ENCODE measurements at places on chromosomes 12 and 14.

- DNase-seq, result no peak
Measured at GRCh38 chr14:22713631-22713950, 52.9 kb upstream of the OXA1L start.

DNA sequence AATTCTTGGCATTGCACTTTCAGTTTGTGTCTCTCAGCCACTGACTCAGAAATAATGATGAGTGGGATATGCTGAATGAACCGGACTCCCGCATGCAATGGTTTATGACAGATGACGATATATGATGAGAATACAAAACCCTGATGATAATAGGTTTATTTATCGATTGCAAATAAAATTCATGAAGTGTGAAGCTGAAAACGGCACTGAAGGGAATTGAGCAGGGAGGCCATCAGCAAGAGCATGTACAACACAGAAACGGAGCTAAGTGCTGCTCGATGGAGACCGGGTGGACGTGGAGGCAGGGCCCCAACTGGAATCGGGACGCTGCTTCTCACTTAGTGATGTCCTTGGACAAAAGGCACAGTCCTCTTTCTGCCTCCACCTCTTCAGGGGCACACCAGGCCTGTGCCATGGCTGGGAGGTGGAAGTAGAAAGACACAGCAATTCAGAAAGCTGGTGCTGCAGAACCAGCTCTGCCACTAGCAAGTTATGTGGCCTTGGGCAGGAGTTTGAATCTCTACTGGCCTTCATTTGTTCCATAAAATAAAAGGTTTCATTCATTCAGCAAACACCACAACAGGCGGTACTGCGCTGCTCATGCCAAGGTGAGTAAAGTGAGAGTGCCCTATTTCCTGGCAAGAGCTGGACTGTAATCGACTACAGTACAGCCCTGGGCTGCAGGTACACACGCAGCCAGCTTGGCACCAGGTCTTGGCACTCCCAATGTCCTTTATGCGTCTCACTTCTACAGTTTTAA lies 117.0 kb downstream of the EGLN3 start:
- DNase-seq, result no peak

DNA sequence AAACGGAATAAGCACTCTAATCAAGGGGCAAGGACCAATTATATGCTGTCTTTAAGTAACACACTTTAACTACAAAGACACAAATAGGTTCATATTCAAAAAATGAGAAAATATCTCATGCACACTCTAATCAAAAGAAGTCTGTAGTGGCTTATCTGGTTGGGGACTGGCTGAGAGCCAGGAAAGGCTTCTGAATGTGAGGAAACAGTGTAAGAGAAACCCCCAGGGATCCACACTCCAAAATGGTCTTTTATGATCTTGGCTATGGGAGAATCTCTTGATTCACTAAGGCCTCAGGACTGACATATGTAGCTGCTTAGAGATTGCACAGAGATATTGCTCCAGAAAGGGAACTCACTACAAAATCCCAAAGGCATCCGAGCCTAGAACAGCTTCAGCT lies 10.3 kb downstream of the CTSG start:
- DNase-seq, result no peak

DNA sequence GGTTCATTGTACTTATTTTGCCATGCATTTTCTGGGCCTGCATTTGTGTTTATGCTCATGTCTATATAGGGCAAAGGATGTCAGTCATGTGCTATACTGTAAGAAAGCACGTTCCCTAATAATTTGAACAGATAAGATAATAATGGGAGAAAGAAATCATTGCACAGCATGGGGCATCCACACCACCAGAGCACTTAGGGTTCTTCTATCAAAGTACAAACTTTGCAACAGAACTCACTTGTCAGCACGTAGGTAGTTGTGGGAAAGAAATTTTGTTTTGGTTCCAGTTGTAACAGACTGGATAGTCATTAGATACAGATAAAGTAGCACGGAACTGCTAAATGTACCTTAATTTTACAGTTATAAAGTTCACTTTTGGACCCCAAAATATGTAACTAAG lies 10.1 kb downstream of the PPP1CC start:
- no peak for DNase-seq

GRCh38 chr14:103716091-103716801 lies 636 bp downstream of the ZFYVE21 start:
- DNase-seq, result no peak

- no peak for DNase-seq
Measured at GRCh38 chr12:997505-997904, 6.5 kb downstream of the ERC1 start.

All from CD4-positive, alpha-beta T cell treated with Interleukin-2 at 100 ng/mL for 4 hours (primary cell).